GM23338 (cell line): ENCODE measurements at places on chromosomes 7 and 10.
A peak's percentile ranks its signal among the peaks of the same experiment; 100 is the strongest.

- DNase-seq = no peak
Observed at GRCh38 chr10:89204621-89205185, 2.4 kb downstream of the CH25H start.

DNA sequence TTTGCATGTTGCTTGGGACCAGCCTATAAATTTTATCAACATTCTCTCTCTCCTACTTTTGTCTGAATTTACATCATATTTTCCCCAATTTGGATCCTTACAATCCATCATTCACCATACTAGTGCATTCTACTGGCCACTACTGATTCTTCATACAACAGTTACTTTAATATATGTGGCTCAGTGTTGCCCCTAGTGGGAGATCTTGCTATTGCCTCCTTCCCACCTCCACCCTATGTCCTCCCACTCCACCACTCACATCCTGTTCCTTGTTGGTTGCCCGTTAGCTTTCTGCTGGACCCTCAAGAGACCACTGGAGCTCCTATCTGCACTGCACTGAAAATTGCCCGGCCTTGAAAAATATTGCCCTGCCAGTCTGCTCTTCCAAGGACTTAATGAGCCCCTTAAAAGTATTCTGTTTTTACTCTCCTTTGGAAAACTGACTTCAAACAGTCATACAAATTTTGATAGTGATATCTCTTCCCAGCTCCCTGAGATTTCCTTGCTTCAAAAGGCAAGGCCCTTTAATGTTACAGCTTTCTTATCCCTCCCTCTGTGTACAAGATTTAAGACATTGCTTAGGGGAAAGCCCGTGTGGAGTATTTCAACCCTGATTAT lies 243.2 kb upstream of the TMEM229A start:
- DNase-seq = peak; percentile 77

- no peak for DNase-seq
Observed at GRCh38 chr10:69338547-69339450, 60.5 kb downstream of the HK1 start.

DNA sequence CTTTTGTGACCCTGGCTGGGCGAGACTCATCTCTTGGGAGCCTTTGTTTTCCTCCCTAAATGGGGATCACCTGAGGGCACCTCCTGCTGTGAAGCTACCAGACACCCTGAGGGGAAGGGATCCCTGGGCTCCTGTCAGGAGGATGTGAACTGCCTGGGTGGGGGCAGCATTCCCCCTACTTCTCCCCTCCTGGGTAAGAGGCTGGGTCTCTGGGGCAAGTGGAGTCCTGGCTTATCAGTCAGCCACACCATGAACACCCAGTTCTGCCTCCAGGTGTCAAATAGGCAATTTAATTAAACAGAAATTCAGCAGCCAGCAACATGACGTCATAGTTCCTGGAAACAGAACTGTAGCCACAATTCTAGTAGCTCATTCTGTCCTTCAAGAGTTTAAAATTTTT lies 97.7 kb upstream of the RET start:
- DNase-seq = no peak

DNA sequence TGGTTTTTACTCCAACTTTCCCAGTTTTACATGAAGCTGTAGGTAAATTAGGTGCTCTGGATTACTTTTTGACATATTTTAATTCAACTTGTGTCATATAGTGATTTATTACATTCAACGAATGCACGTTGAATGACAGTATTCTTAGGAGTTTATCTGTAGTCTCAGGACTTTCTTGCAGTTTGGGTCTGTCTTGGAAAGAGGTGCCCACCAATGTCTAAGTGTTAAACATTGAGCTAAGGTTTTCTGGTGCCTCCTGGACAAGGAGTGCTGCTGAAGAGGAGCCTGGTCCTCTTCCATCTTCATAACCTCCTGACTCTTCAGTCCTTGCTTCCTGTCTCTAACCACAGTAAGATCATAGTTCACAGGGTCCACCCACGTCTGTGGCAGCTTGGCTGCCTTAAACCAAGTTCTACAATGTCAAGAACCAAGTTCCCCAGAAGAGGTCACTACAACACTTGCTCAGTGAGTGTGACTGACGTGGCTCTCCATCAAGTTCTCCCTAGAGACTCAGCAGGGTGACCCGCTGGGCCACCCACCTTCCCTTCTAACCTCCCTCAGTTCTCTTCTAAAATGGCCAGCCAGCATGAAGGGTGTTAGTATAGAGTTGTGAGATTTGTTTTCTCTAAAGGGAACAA lies 6.1 kb downstream of the NPY start:
- DNase-seq = peak; percentile 80
